ENCODE measurements at places on chromosomes 13 and 19.
A peak's percentile ranks its signal among the peaks of the same experiment; 100 is the strongest.

DNA sequence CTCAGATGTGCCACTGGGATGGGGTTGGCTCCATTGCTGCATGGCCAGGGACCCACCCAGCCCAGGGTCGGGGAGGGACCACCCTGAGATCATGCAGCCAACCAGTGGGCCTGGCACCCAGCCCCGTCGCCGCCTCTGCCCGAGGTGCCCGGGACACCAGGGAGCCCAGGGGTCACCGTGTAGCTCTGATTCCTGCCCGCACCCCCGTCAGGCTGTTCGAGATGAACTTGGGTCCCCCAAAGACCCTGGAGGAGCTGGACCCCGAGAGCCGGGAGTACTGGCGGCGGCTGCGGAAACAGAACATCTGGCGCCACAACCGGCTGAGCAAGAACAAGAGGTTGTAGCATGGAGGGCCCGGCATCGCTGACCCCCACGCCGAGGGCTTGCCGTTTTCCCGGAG is 4.6 kb downstream of the MRPL54 start:
- no peak for DNase-seq

GRCh38 chr13:25529425-25529824 is 157.7 kb downstream of the ATP8A2 start:
- no peak for DNase-seq

GRCh38 chr19:18029617-18030338 is 21.8 kb downstream of the ARRDC2 start:
- DNase-seq: no peak

GRCh38 chr19:54096617-54097106 is 3.9 kb downstream of the OSCAR start:
- DNase-seq: no peak

DNA sequence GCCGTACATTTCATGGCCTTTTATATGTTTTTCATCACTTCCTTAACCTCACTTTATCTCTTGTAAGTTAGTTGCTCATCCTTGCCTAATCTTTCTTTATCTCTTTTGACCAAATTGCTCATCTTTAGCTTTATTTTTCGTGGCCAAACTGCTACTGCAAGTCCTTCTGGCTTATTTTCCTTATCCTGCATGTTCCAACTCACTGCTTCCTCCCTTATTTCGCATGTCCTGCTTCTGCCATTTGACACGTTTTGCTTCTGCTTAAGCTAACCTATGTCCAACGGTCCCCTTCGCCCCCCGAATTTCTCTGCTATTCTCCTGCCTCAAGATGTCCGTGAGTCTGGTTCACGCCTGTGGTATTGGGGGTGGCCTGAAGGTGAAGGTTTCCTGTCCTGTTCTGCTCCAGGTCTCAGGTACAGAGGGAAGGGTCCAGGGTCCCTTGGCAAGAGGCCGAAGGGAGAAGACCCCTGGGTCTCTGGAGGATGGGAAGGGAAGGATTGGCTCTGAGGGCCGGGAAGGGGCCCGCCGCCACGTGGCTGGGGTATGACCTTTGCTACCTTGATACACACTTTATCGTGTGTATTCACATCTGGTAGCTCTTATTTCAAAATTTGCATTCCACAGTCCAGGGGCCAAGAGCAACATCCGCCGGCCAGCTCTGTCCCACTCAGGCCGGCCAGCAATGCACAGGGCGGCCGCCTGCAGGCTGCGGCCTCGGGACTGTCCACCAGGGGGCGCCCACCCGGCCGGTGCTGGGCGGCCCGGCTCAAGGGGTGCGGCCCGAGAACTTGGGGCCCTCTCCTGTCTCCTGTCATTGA is 2.9 kb upstream of the C19orf85 start:
- peak; percentile 85 for DNase-seq

DNA sequence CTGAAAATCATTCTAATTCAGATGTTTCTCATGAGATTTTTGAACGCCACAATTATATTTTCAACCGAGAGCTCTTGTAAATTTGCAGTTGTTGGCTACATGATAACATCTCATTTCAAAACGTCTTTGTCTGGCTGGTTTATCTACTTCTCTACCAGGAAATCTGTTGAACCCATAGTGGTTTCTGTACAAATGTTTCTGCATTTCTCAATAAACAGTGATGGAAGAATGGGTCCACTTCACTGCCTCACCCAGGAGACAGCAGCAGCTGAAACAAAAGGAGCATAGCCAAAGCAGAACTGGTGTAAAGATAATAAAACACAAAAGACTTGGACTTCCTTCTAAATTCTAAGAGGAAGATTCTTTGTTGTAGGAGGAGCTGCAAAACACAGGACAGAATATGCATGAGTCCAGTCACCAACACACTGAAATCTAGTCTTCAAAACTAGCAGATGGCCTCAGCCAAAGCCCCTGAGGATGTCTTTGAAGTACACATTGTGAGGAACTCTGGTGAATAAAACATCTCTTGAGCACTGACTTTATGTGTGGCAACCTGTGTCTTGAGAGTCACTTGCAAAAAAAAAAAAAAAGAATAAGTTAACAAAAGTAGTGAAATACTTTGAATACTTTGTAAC is 68.6 kb upstream of the FGF14 start:
- DNase-seq: no peak

DNA sequence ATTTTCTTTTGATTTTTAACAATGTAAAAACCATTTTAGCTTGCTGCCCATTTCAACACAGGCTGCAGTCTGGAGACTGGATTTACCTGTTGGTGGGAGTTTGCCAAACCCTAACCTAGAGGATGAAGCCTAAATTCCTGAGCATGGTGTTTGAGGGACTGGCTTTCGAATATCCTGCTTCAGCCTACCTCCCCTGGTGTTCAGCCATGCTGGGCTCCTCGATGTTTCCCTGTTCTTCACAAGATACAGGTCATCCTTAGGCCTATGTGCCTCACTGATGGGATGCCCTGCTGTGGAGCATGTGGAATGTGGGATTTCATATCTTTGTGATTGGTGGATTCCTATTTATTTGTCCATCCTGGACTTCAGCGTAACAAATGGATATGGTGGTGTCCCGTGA is 20.4 kb upstream of the ERCC5 start:
- DNase-seq: no peak

GRCh38 chr13:31199849-31200636 is at the start of gene B3GLCT:
TSS of gene B3GLCT (plus strand) at chr13:31199975. CDS start at chr13:31200085, 110 bp downstream.
- peak; percentile 91 for DNase-seq

- no peak for DNase-seq
Measured at GRCh38 chr19:37973666-37974065, 66.7 kb downstream of the SIPA1L3 start.

- no peak for DNase-seq
Measured at GRCh38 chr19:14325863-14326262, 55.4 kb upstream of the ADGRE5 start.

GRCh38 chr13:85019121-85019520 is 780.1 kb downstream of the SLITRK6 start:
- DNase-seq: no peak

DNA sequence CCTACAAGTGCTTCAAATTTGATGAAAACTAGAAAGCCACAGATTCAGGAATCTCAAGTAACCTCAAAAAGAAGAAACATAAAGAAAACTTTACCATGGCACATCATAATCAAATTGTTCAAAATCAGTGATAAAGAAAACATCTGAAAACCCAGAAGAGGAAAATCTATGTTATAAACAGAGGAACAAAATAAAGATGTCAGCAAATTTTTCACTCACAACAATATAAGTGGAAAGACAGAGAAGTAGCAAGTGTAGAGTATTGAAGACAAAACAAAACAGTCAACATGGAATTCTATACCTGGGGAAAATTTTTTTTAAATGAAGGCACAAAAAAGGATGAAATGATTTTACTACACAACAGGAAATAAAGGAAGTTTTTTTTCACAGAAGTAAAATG is 470.9 kb downstream of the DACH1 start:
- no peak for DNase-seq

DNA sequence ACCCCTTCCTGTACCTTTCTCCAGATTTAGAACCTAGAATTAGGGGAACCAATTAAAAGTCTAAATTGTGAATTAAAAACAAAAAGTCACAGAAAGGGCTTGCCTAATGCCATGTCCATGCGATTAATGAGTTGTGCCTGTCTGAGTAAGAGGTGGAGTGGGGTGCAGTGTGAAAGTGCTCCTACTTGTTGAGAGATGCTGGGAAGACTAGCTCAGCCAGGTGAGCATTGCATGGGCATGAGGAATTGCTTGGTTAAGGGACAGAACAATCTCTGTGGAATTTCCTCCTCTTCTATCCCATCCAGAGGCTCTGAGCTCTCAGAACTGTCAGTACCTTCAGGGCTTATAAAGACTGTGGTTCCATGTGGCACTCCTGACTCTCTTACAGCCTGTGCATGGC is 159.0 kb upstream of the UBL3 start:
- no peak for DNase-seq

GRCh38 chr19:48492925-48493717 is 18.5 kb downstream of the LMTK3 start:
- DNase-seq: peak; percentile 97

- DNase-seq: no peak
Measured at GRCh38 chr19:38656171-38656981, 8.9 kb downstream of the ACTN4 start.

- DNase-seq: no peak
Measured at GRCh38 chr13:82993417-82993816, 888.9 kb downstream of the SLITRK1 start.

DNA sequence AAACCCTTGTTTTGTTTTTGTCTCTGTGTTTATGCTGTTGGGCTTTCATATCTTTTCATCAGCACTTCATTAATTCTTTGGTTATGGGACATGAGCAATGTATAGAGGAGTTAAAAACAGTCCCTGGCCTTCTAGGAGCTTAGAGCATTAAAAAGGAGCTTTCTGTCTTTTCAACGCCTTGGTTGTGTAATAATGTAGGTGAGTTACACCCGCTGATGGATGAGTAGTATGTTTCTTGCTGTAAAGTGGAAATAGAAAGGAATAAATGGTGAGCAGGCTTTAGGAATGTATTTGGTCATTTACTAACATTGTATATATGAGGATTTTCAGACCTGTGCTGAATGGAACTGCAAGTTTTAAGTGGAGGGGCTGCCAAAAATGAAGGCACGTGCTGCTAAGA is 121.5 kb upstream of the RNF113B start:
- DNase-seq: no peak

DNA sequence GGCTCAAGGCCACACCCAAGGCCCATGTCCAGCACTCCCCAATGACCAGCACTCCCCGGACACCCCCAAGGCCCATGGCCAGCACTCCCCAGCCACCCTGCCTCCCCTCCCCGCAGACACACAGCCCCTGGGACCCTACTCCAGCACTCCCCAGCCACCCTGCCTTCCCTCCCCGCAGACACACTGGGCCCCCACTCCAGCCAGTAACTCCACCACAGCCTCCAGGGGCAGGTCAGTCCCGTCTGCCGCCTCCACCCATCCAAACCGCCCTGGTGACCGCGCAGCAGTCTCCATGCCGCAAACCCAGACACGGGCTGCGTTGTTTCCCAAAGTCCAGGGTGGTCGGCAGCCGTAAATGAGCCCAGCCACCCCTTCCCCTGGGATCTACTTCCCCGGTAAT is 70.7 kb downstream of the SPACA7 start:
- peak; percentile 44 for DNase-seq

DNA sequence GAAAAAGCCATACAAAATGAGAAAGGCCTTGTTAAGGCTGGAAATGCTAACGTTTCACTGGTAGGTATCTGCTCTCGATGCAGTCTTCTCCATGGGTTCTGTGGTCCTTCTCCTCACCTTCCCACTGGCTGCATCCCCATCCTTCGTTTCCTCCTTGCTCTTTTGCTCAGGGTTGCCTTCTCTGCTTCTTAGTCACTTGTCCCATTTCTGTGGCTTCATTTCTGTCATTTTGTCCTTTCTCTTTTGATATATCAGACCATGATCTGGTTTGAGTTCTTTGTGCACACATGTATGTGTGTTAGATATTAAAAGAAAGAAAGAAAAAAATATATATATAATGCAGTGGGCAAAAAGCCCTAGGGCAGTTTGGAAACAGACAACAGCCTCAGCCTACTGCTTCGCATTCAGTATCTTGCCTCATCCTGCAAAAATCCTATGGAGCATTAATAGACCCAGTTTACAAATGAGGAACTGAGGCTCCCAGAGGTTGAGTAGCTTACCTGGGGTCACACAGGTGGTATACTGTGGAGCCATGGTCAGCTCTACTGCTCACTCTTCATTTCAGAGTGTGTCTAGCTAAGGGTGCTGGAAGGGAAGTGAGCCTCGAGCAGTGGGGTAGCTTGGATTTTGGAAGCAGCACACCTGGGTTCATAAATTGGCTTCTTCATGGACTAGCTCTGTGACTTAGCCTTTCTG is 57.6 kb upstream of the MEDAG start:
- no peak for DNase-seq

- no peak for DNase-seq
Measured at GRCh38 chr19:47188507-47189033, 42.4 kb downstream of the BBC3 start.

GRCh38 chr13:94667190-94667589 is 45.2 kb downstream of the SOX21 start:
- DNase-seq: no peak

DNA sequence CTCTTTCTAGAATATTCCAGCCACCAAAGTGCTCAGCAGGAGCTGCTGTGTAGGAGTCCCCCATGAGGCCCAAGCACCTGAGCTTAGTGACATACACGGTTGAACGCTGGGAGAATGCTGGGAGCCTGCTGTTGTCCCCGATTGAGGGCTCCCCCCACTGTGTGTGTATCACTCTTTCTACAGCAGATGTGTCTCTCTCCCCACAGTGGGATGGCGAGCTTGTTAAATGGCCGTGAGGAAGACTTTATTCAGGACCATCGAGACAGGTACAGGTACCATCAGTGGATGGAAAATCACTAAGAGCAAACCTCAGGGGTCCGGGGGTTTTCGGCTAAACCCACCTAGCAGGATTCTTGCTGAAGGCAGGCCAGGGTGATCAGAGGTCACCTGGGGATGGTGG is 22.7 kb downstream of the EPN1 start:
- no peak for DNase-seq

DNA sequence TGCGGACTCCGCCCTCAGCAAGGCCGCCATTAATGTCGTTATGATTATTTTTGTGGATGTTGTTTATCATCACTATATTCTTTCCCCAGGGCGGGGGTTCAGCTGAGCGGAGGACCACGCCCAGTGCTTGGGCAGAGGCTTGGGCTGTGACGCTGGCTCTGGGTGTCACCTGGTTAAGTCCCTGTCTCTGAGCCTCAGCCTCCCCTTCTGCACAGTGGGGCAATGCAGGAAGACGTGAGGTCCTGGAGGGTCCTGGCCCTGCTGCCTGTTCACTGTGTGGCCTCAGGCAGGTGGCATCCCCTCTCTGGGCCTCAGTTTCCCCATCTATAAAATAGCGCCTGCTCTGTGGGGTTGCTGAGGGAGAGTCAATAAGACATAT is 32.5 kb downstream of the NFIC start:
- DNase-seq: no peak

- DNase-seq: no peak
Measured at GRCh38 chr19:10270180-10270615, 722 bp upstream of the ICAM1 start.

DNA sequence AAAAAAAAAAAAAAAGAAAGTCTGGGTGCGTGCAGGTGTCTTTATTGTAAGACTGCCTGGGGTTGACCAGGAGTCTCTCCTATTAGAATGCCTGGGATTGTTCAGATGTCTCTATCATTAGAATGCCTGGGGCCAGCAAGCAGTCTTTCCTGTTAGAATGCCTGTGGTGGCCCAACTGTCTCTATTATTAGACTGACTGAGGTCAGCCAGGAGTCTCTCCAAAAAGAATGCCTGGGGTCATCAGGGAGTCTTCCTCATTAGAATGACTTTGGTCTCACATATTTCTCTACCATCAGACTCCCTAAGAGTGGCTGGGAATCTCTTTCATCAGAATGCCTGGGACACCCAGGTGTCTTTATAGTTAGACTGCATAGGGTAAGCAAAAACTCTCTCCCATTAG is 1577.5 kb downstream of the UQCRFS1 start:
- no peak for DNase-seq
